ENCODE measurements at places on chromosomes 5 and 9. TPM values are rescaled to one million over a fixed set of nuclear protein-coding genes. Genes with fewer than 3 reads are reported as not detected.

- DNase-seq, result no peak
Observed at GRCh38 chr9:95148208-95148520, 169.3 kb downstream of the FANCC start.

GRCh38 chr5:14489643-14490042, 91.9 kb upstream of the OTULINL start:
- no peak for DNase-seq

GLDC gene
- 2.9 TPM for total RNA-seq

EIF4EBP3 gene
- total RNA-seq, result 8.6 TPM
